ENCODE measurements at places on chromosomes 3 and 15.

DNA sequence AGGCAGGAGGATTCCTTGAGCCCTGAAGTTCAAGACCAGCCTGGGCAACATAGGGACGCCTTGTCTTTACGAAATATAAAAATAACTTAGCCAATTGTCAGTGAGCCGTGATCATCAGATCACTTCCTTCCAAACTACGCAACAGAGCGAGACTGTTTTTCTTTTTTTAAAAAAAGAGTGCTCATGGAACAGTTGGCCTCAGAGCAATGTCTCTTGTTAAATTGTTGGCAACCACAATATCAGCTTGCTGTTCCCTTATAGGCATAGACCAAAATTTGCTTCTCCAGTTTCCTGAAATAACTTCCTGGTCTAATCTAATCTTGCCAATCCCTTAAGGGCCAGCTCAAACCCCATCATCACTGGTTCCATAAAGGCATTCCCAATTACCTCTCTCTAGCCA, 93.3 kb upstream of the SLC4A7 start:
- no peak for DNase-seq

- DNase-seq: no peak
Observed at GRCh38 chr15:95653361-95653805, 677.1 kb upstream of the NR2F2 start.

DNA sequence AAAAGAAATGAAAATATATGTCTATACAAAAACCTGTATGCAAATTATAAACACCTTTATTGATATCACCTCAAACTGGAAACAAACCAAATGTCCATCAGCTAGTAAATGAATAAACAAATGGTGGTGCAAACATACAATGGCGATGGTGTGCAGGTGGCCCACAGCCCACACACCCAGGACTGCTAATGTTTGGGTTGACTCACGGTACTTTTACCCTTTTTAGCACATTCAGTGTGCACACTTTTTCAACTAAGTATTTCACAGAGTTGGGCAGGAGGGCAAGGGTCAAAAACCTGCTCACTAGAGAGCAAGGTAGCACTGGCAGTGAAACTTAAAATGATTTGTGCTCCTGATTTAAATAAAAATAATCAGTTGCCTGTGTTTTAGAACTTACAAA, 123.1 kb upstream of the BHLHE40 start:
- no peak for DNase-seq

GRCh38 chr3:158808697-158809096, 6.8 kb downstream of the MFSD1 start:
- no peak for DNase-seq

DNA sequence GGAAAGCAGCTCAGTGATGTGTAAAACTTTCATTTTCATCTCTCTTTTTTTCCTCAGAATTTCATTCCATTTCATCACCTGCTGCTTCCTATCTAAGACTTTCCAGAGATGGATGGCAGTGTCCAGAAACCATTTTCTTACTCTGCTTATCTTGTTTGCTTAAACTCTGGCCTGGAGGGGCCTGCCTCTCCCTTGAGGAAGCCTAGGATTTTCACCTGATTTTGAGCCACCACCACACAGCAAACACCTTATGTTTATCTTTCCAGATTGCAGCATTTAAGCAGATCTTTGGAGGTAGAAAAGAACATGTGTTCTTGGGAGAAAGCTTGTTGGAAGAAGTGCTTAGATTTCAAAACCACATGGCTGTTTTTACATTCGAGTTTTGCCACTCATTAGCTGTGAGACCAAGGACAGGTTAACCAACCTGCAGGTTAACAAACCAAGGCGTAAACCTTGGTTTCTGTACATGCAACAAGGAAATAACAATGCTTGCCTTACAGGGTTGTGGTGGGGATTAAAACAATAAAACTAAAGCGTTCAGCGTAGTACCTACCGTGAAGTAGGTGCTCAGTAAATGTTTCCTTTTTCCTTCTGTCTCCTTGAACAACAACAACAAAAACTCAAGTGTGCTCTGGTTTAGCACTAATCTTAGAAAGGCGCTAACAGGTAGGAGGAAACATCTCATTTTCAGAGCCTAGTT, 120.3 kb downstream of the CLSTN2 start:
- no peak for DNase-seq

- no peak for DNase-seq
Observed at GRCh38 chr3:174505266-174505665, 353.9 kb upstream of the NAALADL2 start.

GRCh38 chr3:15391007-15391406, 36.3 kb downstream of the METTL6 start:
- DNase-seq: no peak

DNA sequence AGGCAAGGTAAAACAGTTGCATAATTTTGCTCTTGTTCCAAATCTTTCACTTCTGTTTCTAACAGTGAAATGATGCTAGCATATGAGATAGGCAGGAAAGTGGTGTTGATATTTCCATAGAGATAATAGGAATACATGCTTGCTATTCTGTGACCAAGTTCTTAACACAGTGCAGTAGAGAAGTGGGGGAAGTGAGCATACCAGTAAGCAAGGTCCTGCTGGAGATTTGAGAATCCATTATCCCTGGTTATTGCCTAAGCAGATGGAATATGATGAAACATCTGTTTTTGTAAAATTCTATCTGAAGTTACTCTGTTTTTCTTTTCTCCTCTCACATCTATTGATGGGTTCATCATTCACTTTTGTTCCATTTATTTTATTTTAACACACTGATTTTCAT, 28.7 kb downstream of the USP8 start:
- DNase-seq: no peak

- DNase-seq: no peak
Observed at GRCh38 chr15:101178931-101179330, 72.9 kb downstream of the CHSY1 start.

DNA sequence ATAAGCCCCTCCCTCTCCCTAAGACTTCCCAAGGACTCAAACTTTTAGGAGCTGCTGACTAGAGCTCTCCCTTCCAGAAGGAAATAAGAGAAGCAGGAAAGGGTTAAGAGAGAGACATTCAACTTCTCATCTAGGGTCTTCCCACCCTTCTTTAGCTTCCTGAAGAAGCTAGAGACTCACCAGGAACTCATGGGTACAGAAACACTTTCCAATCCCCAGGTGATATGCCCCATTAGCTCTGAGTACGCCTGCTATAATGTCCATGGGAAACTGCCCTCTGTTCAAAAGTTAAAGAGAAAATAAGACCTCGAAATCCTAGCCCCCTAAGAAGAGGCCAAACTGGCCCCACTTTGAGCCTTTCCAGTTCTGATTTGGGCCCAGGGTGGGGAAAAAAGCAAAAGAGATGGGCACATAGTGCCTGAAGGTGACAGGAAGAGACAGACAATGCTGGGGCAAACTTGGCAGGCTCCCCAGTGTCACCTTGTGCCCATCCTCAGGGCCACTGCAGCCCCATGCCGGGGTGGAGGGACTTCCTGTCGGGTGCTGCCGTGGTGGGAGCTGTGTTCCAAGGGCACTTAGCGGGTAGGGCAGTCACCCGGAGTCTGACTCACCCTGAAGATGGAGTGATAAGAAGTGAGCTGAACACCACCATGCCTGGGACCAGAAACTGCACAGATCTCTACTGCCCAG, 29.5 kb downstream of the CCDC12 start:
- peak; percentile 22 for DNase-seq

GRCh38 chr3:60053526-60054265, 1003.9 kb upstream of the CFAP20DC start:
- no peak for DNase-seq

DNA sequence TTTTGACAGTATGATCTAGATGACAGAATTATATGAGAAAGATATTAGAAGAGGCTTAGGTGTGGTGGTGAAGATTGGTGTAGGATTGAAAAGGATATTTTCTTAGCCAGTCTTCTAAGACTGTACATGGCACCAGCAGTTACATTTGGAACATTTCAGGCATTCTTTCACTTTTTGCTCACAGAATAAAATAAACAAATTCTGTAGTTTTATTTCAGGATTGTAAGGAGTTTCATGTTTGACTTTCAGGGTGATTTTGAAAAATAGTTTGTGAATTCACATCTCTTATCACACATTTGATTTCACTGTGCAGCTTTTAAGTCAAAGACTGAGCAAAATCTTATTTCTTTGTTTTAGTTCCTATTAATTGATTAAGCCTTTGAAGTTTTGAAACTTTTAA, 27.1 kb downstream of the DNAJC13 start:
- DNase-seq: no peak

Data from posterior cingulate gyrus (tissue), 11 donors.